Endothelial cell of umbilical vein (primary cell): ENCODE measurements at places on chromosomes 13 and 19.

- H3K4me1 ChIP-seq = no peaks in the 10 kb centered on the region
- H3K27me3 ChIP-seq = no peaks in the 10 kb centered on the region
- H3K27ac ChIP-seq = no peak overlapping the region
- DNase-seq = no peak
- H3K4me3 ChIP-seq = no peak overlapping the region
- H3K36me3 ChIP-seq = no peaks in the 10 kb centered on the region
Observed at GRCh38 chr19:29622166-29623070, 16.3 kb downstream of the POP4 start.

- peaks cover 4% of the 10 kb centered on the region for H3K27me3 ChIP-seq
- H3K4me3 ChIP-seq = no peak overlapping the region
- H3K27ac ChIP-seq = no peak overlapping the region
- DNase-seq = no peak
- H3K4me1 ChIP-seq = no peaks in the 10 kb centered on the region
Observed at GRCh38 chr13:30158774-30159445, 148.4 kb downstream of the KATNAL1 start.

- H3K4me1 ChIP-seq = peaks cover 16% of the 10 kb centered on the region
- DNase-seq = peak; percentile 24
- H3K27me3 ChIP-seq = no peaks in the 10 kb centered on the region
- H3K4me3 ChIP-seq = no peak overlapping the region
- H3K36me3 ChIP-seq = no peaks in the 10 kb centered on the region
- H3K27ac ChIP-seq = peak overlapping the region; percentile 21
Observed at GRCh38 chr19:1360818-1361461, 22.8 kb upstream of the NDUFS7 start.

- peaks cover 7% of the 10 kb centered on the region for H3K4me1 ChIP-seq
- no peak overlapping the region for H3K27ac ChIP-seq
- no peaks in the 10 kb centered on the region for H3K27me3 ChIP-seq
- DNase-seq = no peak
- no peak overlapping the region for H3K4me3 ChIP-seq
Observed at GRCh38 chr19:5826531-5827341, 12.8 kb downstream of the FUT6 start.

DNA sequence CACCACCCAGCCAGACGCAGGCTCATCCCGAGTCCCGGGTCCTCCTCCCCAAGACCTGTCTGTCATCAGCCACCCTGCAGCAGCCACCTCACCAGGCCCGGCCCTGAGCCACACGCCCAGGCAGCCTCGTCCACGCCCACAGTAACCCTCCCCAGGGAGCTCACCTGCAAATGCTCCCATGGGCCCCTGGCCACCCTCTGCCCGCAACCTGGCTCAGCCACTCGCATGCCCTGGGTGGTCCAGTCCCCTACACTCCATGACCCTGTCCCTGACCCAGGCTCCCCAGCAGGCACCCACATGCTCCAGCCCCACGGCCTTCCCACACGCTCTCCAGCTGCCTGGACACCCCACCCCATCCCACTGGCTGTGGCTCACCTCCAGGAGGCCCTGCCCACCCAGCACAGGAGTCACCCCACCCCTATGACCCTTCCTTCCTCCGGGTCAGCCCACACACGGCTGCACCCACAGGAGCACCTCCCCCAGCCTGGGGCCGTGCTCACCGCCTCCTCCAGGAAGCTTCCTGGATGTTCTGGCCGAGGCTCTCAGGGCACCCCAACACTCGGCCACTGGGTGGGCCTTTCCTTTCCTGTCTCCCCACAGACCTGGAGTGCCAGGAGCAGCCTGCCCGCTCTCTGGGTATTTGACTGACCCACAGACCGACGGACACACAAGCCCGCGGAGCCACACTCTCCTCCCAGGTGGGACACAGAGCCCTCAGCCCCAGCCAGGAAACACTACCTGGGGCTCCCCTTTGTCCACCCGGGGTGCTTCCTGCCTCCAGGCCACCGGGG lies 3.6 kb downstream of the TMEM259 start:
- DNase-seq = no peak
- no peaks in the 10 kb centered on the region for H3K36me3 ChIP-seq
- no peaks in the 10 kb centered on the region for H3K27me3 ChIP-seq
- H3K27ac ChIP-seq = peak overlapping the region; percentile 43
- peaks cover 40% of the 10 kb centered on the region for H3K4me1 ChIP-seq

- no peaks in the 10 kb centered on the region for H3K4me1 ChIP-seq
- H3K36me3 ChIP-seq = no peaks in the 10 kb centered on the region
- H3K27ac ChIP-seq = no peak overlapping the region
- no peaks in the 10 kb centered on the region for H3K27me3 ChIP-seq
- DNase-seq = no peak
Observed at GRCh38 chr13:83449668-83450395, 432.4 kb downstream of the SLITRK1 start.

DNA sequence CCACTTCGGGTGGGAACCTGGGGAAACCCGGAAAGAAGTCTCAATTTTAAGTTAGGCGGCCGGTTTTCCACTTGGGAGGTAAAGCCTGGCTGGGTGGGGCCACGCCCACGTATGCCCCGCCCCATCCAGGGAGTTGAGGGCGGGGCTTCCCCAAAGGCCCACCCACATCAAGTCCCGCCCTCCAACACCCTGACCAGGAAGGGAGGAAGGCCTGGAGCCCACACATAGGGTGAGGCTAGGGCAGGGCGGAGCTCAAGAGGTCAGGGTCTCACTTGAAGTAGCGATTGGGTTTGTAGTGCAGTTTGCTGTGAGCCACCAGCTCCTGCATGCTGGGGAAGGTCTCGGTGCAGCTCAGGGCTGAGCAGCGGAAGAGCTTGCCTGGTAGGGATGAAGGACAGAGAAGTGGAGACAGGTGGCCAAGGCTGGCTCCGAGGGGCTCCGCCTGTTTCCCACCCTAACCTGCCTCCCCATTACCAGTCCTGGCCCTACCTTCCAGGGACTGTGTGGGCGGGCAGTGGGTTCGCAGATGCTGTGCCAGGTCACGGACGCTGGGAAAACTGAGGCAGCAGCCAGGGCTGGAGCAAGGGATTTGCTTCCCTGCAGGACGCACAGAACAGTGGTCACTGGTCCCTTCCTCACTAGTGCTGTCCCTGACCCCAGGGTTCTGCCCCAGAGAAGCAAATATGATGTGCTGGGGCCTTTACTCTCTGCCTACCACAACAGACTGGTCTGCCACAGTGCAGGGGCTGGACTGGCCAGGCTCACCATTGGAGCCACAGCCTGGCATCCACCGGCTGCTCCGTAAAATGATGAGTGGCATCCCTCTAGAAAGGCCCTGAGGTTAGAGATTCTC lies 1.6 kb downstream of the ZNF414 start:
- peaks cover 11% of the 10 kb centered on the region for H3K4me1 ChIP-seq
- H3K27me3 ChIP-seq = no peaks in the 10 kb centered on the region
- no peak overlapping the region for H3K27ac ChIP-seq
- no peak overlapping the region for H3K4me3 ChIP-seq
- H3K36me3 ChIP-seq = no peaks in the 10 kb centered on the region
- DNase-seq = no peak

DNA sequence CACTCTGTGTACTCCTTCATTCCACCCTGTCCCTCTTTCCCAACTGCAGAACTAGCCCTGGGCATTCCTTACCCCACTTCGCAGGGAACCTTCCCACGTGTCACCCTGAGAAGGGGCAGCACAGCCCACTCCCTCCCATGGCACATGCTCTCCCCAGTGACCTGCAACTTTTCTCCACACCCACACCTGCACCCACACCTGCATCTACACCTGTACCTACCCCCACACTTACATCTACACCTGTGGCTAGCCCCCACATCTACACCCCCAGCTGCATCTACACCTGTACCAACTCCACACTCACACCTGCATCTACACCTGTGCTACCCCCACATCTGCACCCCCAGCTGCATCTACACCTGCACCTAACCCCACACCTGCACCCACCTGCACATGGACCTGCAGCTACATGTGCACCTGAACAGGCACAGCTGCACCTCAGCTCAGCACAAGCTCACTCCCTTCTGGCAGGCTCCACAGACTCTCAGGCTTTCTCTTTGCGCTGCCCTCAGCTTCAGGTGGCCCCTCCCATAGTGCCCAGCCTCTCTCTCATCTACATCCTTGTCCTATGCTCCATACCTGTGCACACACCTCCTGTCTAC lies 234.1 kb downstream of the TUBA3C start:
- no peaks in the 10 kb centered on the region for H3K27me3 ChIP-seq
- no peaks in the 10 kb centered on the region for H3K4me1 ChIP-seq
- no peak for DNase-seq
- no peak overlapping the region for H3K27ac ChIP-seq
- H3K4me3 ChIP-seq = no peak overlapping the region

DNA sequence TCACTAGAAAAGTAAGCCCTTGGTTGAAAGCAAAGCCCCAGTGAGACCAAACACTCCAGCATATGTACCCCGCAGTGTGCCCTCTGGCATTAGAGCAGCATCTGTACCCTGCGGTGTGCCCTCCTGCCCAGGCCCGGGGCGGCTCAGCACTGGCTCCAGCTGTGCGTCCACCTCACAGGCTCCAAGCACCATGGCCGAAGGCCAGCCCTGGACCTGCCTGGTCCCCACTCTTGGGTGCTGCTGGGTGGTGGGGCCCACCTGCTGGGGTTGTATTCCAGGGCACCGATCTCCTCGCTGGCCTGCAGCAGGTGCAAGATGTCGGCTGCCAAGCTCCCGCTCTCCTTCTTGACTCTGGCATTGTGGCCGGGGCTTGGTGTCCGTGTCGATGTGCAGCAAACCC lies 230.2 kb downstream of the TUBA3C start:
- no peaks in the 10 kb centered on the region for H3K36me3 ChIP-seq
- no peaks in the 10 kb centered on the region for H3K27me3 ChIP-seq
- no peak overlapping the region for H3K4me3 ChIP-seq
- H3K4me1 ChIP-seq = no peaks in the 10 kb centered on the region
- H3K27ac ChIP-seq = no peak overlapping the region

- H3K27ac ChIP-seq = no peak overlapping the region
- H3K36me3 ChIP-seq = no peaks in the 10 kb centered on the region
- H3K4me1 ChIP-seq = no peaks in the 10 kb centered on the region
- no peak for DNase-seq
- H3K4me3 ChIP-seq = no peak overlapping the region
Observed at GRCh38 chr19:38429055-38429810, 3.2 kb upstream of the RASGRP4 start.

DNA sequence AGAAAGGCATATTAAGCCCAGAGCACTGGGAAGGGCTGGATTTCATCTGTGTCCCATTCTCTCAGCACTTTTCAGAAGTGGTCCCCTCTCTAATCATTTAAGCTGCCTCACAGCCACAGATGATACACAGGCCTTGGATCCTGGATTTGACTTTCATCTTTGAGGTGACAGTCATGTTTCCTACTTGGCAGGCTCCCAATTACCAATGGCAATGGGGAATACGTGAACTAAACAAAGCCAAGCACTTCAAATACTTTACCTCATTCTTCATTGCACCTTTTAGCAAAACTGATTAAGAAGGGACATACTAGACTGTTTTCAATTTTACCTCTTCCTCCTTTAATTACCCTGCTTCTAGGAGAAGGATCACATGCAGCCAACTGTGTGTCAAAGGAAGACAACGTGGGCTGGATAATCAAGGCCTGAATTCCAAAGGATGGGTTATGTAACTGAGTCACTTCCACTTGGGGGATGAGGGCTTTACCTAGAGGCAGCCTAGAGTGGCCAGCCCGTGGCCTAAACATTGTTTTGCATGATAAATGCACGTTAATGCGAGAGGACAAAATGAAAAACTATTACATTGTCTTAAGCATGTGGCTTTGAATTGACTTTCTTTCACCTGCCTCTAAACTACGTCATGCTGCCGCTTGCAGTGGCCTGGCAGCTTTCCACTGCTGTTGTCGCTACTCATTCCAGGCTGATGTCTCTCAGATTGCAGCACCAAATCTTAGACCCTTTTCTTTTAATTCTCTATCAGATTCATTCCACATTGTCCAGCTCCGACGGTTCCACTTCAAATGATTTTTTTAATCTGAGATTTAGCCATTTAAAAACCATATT lies 95.0 kb downstream of the KCTD12 start:
- peaks cover 30% of the 10 kb centered on the region for H3K4me1 ChIP-seq
- no peaks in the 10 kb centered on the region for H3K36me3 ChIP-seq
- no peaks in the 10 kb centered on the region for H3K27me3 ChIP-seq

DNA sequence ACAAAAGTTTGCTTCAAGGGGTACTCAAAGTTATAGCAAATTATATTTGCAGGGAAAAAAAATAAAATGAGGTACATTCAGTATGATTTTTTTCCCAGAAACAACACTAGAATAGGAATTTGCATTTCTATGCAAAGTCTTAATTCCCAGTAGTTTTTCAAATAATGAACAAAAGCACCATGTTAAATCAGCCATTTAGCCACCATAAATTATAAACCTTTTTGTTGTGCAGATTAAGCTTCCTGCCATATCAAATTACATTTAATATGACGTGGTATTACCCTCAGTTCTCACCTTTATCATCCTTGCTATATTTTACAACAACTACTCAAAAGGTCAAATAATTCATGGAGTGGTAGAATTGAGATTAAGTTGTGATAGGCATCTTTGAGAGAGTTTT lies 136.6 kb upstream of the FRY start:
- DNase-seq = no peak
- H3K27me3 ChIP-seq = no peaks in the 10 kb centered on the region
- no peaks in the 10 kb centered on the region for H3K4me1 ChIP-seq
- no peak overlapping the region for H3K4me3 ChIP-seq
- H3K27ac ChIP-seq = no peak overlapping the region

DNA sequence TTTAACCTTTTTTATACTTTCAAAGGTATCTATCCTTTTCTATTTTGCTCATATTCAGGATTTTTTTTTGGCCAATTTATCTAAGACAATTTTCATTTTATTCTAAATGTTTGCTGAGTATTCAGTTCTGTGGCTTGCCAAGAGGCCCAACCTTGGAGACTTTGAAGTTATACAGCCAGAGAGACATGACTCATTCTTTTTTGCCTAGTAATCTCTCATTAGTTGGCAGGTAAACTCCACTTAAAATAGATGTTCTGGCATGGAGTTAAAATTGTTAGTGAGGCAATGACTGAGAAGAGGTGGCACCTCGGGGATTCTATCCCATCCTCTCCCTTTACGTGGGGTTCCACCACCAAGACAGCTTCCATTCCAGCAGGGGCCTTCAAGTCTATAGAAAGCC lies 213.8 kb downstream of the KCTD12 start:
- no peak overlapping the region for H3K4me3 ChIP-seq
- no peak overlapping the region for H3K27ac ChIP-seq
- H3K36me3 ChIP-seq = no peaks in the 10 kb centered on the region
- H3K27me3 ChIP-seq = no peaks in the 10 kb centered on the region

DNA sequence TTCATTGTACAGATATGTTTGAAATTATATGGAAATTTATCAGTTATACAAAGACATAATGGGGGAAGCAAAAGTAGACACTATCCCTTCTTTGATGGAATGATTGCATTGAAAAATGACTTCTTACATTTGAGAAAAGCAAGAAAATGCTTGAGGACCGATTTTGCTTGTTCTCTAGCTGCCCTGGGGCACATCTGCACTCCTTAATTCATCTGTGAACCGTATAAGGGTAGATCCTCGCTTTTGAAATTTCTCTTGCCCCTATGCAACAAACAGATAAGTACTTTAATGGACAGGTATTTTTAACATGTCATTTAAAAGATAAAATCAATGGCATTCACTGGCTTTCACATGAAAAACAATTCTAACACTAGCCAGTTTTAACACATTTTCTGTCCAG lies 13.5 kb upstream of the MLNR start:
- H3K4me3 ChIP-seq = no peak overlapping the region
- H3K27me3 ChIP-seq = no peaks in the 10 kb centered on the region
- no peak for DNase-seq
- H3K4me1 ChIP-seq = no peaks in the 10 kb centered on the region
